ENCODE measurements at places on chromosomes 2 and 18. TPM values are rescaled to one million over a fixed set of nuclear protein-coding genes. Genes with fewer than 3 reads are reported as not detected.

Gene RAB27B
- 1.3 TPM for total RNA-seq

Gene DBI
- 90.4 TPM for total RNA-seq

Gene LAMA3
- total RNA-seq: 0.60 TPM

Gene CD8A
- total RNA-seq: not detected

Gene SPC25
- total RNA-seq: not detected

Gene KCNJ13
- total RNA-seq: not detected

Gene NYAP2
- total RNA-seq: not detected

Gene VIT
- total RNA-seq: 0.15 TPM

Gene MAPK4
- not detected for total RNA-seq

Gene CCBE1
- 31.9 TPM for total RNA-seq
